Stimulated activated CD4-positive, alpha-beta T cell treated with anti-CD3 and anti-CD28 coated beads, Interleukin-1b, Interleukin-23, amount 100 ng/mL, for 4 hours (primary cell): ENCODE measurements at places on chromosomes 7 and 10.

DNA sequence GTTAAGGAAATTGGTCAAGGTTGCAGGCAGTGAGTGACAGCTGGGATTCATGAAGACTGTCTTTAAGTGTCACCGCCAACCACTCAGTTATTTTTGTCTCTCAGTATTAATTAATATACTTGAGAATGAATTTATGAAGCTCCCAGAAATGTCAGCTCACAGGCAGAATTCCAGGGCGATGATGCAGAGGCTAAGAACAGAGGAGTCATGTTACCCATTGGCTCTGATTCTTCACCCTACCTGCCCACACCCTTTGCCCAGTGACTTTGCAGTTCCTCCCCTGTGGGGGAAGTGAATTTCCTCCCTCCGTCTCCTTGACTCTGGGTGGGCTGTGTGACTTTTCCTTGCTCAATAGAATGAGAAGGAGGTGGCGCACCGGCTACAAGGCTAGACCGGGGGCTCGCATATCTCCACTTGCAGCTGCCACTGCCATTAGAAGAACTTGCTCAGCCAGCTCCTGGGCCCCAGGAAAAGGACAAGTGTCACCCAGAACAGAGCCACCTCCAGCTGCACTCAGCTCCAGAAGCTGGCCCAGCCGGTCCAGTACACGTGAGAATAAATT, 157.1 kb upstream of the PRKCQ start:
- no peak for DNase-seq

GRCh38 chr10:10156917-10157600, 860.6 kb upstream of the CELF2 start:
- DNase-seq: no peak

GRCh38 chr10:50387732-50388073, 136.4 kb upstream of the ASAH2 start:
- DNase-seq: no peak

- no peak for DNase-seq
Measured at GRCh38 chr10:52895059-52895458, 122.5 kb upstream of the MBL2 start.

DNA sequence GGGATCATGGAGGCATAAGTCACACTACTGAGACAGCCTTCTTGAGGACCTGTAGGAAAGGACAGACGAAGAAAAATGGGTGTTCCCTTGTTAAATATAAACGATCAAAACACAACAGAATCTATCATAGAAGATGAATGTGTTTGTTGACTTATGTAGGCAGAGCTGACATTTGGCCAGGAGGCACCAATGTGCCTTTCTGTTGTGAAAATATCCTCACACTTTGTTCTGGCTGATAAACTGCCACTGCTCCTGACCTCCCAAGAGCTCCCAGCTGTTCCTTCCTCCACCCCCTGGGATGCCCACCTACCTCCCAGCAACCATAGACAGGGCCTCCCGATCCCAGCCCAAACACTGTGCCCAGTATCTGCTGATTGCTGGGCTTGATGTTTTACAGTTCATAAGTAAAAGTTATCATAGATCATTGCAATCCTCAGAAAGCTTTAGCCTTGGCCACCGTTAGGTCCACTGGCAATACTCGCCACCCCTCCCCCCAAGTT, 116.6 kb downstream of the CTTNBP2 start:
- DNase-seq: no peak

DNA sequence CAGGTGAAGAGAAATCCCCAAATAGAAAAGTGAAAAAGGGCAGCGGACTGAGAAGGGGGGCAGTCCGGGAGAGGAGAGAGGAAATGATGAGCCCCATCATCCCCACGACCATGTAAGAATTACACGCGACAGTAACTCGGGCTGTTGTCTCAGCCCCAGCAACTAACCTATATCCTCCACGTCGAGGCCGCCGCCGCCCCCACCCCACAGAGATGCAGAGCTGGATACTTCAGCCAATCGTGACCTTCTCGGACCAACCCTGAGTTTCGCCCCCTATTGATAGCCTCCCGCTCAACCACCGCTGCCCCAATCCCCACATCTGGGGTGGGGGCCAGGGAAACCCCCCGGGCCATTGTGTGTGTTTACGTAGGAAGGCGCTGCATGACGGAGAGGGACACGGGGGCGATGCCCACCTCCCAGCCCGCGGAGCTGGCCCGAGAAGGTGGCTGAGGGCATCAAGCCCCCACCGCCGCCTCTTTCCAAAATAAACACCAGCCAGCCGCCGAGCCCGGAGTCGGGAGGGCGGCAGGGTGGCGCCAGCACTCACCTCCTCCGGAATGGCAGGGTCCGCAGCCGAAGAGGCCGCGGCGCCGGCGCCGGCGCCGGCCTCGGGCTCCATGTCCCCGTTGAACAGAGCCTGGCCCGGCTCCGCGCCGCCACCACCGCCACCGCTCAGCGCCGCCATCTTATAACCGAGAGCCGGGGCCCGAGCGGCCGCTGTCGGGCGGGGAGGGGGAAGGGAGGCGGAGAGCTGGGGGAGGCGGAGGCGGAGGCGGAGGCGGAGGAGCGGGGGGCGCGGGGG, 509 bp downstream of the BRAF start:
- DNase-seq: peak; percentile 66

GRCh38 chr10:34954142-34954541, 136.0 kb downstream of the CUL2 start:
- no peak for DNase-seq

DNA sequence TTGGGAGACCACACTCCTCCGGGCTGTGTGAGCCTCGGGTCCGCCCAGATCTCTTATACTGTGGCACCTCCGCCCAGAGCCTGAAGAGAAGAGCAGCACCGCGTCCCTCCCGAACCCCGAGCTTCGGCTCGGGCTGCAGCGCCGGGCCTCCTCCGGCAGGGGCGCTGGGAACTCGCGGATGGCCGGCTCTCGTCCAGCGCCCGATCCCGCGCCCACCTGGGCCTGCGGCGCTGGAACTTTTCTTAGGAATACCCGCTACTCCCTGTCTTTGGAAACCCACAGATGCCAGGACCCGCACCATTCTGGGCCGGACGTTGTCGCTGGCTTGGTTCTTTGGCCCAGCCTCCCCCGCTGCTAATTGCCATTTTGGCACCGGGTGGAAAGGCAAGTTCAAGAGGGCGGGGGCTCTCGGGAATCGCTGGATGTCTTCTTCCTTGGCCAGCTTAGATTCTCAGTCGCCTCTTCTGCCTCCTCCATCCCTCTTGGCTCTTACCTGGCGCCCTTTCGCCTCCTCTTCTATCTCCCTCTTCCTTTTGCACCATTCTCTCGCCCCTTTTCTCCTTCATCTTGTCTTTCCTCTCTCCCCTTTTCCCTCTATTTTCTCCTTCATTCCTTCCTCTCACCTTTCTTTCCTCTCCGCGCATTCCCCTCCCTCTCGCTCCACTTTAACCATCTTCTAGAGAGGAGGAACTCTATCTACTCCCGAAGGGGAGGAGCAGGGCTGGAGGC, 2.1 kb upstream of the SORCS3 start:
- DNase-seq: no peak

DNA sequence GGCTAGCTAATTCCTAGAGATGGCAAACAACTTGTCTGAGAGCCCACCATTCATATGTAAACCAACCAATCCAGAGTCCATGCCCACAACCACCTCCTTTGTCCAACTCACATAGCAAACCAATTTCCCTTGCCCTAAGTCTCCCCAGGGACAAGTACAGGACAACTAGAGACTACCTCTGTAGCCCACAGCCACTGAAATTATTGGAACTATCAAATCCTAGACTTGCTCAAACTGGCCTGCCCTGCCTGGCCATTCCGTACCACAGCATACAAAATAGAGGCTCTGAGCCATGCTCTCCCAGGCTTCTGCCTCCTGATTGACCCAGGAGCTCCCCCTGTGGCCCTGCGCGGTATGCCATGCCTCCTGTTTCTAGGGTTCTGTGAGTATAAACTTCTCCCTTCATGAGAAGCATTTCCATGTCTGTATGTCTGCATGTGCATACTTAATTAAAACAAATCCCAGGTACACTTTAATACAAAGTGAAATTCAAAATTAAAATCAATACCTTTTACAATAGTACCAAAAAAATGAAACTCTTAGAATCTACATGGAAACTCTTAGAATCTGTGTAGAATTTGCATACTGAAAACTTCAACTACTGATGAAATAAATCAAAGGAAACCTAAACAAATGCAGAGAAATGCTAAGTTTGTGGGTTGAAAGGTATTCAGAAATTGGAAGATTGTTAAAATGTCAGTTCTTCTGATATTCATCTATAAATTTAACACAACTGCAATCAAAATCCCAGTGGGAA, 4.0 kb upstream of the HECW1 start:
- DNase-seq: peak; percentile 12

DNA sequence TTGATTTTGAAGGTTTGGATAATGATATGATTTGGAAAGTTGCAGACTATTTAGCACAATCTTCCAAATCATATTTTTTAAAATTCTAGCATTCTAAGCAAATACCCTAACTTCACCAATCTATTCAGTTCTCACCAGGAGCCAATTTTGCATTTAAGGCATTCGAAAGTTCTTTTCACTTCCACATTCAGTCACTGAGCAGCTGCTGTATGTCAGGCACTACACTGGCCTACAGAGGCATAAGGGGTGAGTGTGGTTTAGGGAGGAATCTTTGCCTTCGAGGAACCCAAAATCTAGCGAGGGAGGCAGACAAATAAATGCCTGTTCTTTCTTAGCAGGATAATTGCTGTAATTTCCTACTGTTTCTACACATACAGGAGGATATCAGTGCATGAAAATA, 10.7 kb upstream of the UCN3 start:
- DNase-seq: no peak
